ENCODE measurements at places on chromosomes 1 and 21.

DNA sequence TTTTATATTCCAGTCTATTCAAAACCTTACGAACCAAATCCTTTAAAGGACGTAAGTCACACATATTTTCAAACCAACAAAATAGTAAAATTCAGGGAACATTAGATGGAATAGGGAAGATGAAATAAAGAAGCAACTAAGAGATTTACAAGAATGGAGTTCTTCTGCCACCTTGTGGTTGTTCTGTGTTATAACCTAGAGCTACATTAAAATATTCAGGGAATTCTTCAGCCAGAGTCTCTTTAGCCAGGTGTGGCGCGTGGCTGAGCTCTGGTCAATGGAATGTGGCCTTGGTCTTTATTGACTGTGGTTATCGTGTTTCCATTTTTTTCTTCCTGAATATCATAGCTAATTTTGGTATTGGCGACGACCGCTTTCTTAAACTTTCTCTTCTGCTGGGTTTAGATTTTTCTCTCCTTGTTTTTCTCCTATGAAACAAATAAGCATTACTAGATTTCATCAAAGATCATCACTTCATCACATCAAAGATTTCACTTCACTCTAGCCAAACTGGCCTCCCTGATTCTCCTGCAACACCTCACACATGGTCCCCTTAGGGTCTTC lies 221.3 kb downstream of the MRPL39 start:
- no peaks in the 10 kb centered on the region for H3K4me1 ChIP-seq
- no peak overlapping the region for H3K4me3 ChIP-seq
- no peak for DNase-seq
- H3K27me3 ChIP-seq: peaks cover 1% of the 10 kb centered on the region
- H3K27ac ChIP-seq: no peak overlapping the region
- H3K36me3 ChIP-seq: no peaks in the 10 kb centered on the region

- peaks cover 1% of the 10 kb centered on the region for H3K36me3 ChIP-seq
- H3K27ac ChIP-seq: peak overlapping the region; percentile 22
- no peak for DNase-seq
- no peak overlapping the region for H3K4me3 ChIP-seq
- peaks cover 8% of the 10 kb centered on the region for H3K4me1 ChIP-seq
These were observed 975 bp upstream of the MNDA start for GRCh38 chr1:158830074-158830677.

- no peak for DNase-seq
- H3K36me3 ChIP-seq: peaks cover 4% of the 10 kb centered on the region
- no peaks in the 10 kb centered on the region for H3K4me1 ChIP-seq
- no peak overlapping the region for H3K27ac ChIP-seq
These were observed 215.6 kb downstream of the DENND1B start for GRCh38 chr1:197559655-197560054.

DNA sequence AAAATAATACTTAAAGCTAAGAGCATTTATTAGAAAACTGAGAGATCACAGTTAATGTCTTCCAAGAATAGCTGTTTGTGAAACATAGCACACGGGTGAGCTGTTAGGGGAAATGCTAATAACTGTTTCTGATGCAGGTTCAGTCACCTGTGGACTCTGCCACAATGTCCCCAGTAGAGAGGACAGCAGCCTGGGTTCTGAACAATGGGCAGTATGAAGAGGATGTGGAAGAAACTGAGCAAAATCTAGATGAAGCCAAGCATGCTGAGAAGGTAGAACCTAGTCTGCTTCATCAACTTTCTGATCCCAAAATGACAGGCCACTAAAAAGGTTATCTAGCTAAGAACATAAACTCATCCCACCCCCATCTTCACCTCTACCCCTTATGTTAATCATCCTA lies 32.6 kb downstream of the CLEC20A start:
- H3K4me3 ChIP-seq: no peak overlapping the region
- no peak for DNase-seq
- H3K27ac ChIP-seq: no peak overlapping the region
- peaks cover 29% of the 10 kb centered on the region for H3K27me3 ChIP-seq
- H3K4me1 ChIP-seq: no peaks in the 10 kb centered on the region

DNA sequence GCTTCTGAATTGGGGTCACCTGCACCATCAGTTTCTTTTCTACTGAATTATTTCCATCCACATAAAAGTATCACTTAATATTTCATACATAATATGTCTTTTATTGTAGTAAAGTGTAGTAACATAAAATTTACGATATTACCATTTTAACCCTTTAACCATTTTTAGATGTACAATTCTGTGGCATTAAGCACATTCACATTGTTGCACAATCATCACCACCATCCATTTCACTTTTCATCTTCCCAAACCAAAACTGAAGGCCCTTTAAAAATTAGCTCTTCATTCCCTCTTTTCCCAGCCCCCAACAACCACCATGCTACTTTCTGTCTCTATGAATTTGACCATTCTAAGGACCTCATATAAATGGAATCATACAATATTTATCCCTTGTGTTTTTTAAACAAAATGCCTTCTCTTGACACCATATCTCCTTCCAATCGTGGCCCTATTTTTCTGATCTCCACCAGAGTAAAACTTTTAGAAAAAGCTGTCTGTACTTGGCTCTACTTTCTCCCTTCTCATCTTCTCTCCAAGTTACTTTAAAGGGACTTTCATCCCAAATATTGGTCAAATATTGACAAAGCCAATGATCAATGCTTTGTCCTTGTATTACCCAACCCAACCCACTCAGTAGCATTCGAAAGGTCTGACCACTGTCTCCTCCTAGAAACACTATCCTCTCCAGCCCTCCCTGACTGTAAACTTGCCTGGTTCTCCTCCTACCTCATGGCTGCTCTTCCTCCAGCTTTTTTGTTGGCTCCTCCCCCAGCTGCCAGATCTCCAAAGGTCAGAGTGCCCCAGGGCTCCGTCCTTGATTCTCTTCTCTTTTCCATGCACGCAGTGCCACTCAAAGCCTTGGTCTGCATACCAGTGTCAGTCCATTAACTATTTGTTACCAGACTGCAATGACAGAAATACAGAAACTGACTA lies 44.7 kb downstream of the SLC30A10 start:
- H3K4me3 ChIP-seq: no peak overlapping the region
- no peak for DNase-seq
- no peak overlapping the region for H3K27ac ChIP-seq
- H3K27me3 ChIP-seq: peaks cover 35% of the 10 kb centered on the region
- H3K36me3 ChIP-seq: no peaks in the 10 kb centered on the region
